ENCODE measurements at places on chromosomes 4 and X.

GRCh38 chrX:134622056-134622812 lies 36.0 kb downstream of the PLAC1 start:
- peak; percentile 21 for DNase-seq

DNA sequence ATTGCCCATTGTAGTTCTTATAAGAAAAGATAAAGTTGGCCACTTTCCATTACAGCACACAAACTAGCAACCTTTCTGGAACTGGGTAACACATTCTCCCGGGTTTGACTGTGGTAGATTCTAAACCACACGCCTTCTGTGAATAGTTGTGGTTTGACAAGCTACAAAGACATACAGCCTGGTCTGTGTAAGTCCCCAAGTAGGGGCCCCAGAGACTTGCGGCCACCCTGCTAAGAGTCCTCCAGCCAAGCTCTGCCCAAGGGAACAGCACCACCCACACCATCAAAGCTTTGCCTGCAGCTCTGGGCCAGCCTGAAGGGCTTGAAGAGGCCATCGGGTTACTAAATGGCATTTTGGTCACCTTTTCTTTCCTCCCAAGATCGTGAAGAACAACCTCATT lies 203.4 kb downstream of the MAML3 start:
- DNase-seq, result no peak

DNA sequence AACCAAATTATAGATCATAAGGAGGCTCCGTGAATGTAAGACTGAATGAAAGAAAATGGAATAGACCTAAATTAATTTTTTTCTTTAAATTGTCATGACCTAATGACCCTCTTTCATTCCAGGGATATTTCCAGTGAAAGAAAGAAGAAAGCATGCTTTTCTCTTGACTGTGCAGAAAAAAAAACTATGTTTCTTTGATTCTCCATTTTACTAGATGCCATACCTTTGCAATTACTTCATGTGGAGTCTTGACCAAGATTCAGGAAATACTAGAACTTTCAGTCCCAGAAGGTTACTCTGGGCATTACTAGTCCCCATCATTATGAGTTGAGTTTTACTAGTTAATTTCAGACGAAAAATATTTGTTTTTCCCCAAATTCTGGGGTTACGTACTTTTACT lies 6.4 kb upstream of the COMMD8 start:
- DNase-seq, result no peak

DNA sequence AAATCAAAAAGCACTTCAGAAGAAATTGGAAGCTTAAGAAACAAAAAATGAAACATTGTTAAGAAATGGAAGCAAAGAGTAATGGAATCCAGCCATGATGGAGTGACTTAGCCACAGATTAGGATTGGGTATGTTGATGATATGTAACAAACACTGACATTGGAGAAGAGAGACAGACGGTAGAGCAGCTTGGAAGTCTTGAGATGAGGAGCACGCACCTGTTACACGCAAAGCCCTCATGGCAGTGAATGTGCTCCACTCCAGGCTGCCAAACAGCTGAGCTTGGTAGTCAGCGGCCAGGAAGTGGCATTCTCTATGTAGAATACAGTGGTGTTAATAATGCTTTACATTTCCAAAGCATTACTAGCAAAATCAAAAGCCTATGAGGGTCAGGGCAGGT lies 56.9 kb upstream of the GPRIN3 start:
- no peak for DNase-seq

DNA sequence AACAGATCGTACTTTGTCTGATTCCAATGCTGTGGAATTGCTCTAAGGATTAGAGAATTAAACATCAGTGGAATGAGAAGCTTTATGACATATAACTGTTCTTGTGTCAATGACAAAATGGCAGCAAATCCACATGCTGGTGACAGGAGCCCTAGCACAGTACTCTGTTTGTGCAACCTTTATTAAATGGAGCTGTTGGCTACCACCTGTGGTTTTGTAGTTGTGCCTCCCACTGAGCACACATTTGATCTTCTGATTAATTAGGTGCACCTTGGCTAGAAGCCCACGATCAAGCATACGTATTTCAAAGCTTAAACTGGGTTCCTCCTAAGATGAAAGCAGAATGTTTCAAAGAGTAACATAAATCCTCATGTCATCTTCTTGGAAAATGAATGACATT lies 394.0 kb upstream of the IGFBP7 start:
- no peak for DNase-seq

DNA sequence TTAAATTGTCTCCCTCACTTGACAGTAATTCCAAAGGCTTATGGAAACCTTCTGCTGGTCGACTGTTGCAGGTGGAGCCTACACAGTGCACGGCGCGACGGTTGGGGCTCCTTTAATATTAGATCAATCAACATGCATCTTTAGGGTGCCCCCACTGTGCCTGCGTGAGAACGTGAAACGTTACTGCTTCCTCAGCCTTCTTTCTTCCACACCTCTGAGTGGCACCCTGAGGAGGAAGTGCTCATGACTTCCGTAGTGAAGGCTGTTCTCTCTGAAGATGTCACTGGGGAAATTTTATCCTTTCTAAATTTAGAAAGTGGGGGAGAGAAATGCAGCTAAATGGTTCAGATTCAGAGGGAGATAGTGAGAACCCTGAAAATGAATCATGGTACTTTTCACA lies 184.0 kb upstream of the ZFP42 start:
- no peak for DNase-seq

DNA sequence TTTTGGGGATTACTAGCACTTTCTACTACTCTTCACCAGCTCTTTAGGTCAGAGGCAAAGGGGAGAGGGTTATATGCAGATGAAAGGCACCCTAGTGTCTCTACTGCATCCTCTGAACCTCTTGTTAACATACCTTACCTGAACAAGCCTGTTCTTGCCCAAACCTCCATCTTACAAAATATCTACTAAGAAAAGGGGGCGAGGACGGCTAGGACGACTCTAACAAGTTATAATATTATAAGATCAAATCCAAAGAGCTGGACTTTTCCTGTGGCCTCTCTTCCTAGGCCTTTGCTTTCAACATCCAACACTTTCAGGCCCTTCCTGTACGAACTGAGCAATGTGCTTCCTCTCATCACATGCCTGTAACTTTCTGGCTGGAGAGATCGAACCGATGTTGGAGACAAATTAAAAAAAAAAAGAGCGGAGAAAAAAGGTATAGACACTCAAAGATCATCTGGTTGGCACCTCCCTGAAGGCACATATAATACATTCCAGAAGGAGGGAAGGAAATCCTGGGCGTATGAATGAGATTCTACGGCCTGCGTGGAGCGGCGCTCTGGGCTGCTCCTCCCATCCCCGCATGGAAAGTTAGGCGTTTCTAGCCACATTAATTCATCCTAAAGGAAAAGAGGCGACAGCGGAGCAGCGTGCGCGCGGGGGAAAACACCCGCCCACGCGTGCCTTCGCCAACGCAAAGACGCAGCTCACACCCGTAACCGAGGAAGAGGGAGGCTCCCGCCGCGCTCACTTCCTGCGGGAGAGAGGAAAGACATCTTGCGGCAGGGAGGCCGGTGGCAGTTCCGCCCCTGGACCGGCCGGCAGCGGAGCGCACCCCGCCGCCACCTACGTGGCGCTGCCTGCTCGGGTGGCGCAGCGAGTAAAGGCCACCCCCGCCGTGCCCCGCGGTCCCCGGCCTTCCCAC lies 808 bp downstream of the PRDM5 start:
- DNase-seq, result peak; percentile 24

DNA sequence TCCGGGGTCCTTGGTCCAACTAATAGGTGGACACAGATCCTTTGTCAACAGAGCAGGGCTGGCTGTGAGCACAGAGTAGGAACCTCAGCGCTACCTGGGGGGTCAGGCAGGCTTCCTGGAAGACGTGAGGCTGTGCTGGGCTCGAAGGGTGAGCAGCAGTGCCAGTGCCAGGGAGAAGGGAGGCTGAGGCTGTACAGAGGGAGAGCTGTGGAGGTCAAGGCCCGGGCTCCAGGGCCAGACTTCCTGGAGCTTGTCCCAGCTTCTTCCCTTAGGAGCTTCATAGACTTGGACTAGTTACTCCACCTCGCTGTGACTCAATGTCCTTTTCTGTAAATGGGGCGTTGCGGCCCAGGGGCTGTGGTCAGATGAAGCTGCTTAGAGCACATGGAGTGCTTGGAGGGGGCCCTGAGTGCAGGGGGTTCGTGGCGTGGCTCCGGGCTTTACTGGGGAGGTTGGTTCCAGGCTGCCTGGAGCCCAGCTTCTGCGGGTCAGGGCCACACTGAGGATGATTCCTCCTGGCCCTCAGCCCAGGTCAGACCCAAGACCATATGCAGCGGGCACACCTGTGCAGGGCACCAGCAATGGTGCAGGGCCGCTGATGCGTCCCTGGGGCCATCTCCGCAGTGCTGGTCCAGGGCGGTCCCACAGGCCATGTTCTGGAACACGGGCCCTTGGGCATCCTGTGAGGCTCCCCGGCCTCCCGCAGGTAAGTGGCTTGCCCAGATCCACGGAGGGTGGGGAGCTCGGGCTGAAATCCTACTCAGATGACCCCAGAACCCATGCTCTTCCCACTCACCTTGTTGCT lies 98.1 kb downstream of the DCTD start:
- no peak for DNase-seq

DNA sequence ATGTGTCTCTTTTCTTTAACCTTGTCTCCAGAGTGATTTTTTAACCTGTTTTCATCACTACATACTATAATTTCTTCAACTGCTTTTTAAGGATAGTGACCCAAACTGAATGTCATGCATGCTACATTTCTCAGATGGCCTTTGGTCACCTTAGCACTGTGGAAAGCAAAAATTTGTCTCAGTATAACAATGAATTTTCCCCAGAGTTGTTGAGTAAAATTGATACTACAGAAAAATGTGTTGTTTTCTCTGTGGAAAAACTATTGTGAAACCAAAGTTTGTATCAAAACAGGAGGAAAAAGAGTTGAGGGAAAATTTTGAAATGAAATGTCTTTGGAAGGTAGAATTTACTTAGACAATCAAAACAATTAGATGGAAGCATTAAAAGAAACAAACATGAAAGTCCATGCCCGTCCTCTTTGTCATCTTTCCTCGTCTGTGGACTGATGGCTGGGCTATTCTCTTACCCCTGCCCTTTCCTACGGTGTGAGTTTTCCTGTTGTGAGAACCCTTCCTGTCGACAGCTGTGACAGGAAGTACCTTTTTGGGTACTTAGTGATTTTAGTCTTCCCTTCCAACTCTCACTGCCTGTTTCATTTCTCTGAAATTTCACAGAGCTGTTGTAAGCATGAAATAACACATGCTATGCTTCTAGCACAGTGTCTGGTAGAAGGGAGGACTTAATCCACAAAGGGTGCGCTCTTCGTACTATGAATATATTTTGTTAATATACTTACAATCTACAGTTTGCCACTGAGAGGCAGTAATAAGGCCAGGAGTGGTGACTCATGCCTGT lies 50.8 kb downstream of the LRP2BP start:
- DNase-seq, result no peak

- DNase-seq, result no peak
Measured at GRCh38 chrX:105331244-105331643, 110.8 kb upstream of the TEX13A start.

DNA sequence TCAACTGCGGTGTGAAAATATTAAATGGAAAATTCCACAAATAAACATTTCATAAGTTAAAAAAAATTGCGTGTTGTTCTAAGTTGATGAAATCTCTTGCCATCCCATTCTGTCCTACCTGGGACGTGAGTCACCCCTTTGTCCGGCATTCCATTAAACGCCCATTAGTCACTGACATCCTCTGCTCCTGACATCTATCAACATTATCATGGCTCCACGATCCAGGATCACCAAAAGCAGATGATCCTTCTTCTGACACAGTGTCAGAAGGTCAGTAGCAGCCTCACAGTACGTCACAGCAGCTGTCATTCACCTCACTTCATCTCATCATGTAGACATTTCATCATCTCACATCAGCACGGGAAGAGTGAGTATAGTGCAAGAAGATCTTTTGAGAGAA lies 125.7 kb downstream of the ZNF827 start:
- peak; percentile 15 for DNase-seq

DNA sequence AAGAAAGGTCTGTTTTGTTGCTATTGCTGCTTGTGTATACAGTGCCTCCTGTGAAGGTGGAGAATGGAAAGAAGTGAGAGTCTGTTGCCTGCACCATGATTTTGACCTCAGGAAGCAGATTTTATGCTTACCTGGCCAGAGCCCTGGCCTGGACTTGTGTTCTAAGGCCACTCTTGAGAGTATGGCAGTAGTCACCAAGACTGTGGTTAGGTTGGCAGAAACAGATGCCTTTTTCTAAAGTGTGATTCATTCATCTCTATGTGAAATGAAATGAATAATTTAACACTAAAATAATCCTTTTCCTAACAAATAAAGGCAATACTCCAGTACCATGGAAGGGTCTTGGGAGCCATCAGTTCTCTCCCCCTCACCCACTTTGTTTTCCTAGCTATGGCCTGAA lies 161.8 kb downstream of the DCLK2 start:
- no peak for DNase-seq

DNA sequence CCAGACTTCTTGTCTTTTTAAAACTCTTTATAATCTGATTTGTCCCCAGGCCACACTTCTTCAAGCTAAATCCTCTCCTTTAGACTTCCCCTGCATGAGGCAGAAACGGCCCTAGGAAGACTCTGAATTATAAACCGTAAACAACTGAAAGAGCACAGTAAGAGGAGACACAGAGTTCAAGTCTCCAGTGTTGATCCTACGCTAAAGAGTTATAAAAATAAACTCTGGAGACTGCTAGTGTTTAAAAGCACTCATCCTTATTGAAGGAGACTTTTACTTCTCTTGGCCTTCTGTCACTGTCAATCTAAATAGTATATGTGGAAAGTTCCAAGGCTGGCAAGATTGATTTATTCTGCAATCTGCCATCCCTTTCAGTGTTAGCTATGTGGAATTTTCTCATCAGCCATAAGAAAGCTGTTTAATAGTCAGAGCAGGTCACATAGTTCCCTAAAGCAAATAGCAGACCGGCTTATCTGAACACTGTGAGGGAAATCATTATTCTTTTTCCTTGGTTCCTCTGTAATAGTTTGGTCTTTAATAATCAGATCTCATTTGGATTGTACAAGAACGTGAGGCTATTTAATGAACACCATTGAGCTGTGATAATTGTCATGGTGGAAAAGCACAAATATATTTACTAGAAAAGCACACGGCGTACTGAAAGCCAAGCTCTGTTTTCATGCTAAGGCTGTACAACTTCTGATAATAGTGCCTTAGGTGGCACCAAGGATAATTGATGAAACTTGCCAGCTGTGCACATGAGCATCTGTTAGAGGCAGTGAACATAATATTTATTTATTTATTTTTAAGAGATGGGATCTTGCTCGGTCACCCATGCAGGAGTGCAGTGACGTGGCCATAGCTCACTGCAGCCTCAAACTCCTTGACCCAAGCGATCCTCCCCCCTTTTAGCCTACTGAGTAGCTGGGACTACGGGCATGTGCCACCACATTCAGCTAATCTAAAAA lies 157.7 kb downstream of the CEP135 start:
- no peak for DNase-seq

DNA sequence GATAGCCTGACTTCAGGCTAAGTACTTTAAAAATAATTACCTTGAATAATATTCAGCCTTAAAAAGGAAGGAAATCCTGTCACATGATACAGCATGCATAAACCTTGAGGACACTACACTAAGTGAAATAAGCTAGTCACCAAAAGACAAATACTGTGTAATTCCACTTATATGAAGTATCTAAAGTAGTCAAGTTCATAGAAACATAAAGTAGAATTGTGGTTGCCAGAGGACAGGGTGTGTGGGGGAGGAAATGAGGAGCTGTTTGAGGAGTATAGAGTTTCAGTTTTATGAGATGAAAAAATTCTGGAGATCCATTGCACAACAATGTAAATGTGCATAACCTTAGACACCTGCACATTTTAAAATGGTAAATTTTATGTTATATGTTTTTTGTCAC lies 5.6 kb upstream of the STPG2 start:
- no peak for DNase-seq

All from 8988T (cell line).